Natural killer cell treated with Interleukin-12 subunit alpha and Interleukin-12 subunit beta and Interleukin-15 and Interleukin-18, amount 100 ng/mL, for 72 hours (primary cell): ENCODE measurements at places on chromosomes 13 and 19.

- H3K27me3 ChIP-seq, result no peaks in the 10 kb centered on the region
- H3K4me1 ChIP-seq, result peaks cover 8% of the 10 kb centered on the region
- H3K4me3 ChIP-seq, result no peak overlapping the region
- no peak for DNase-seq
- H3K27ac ChIP-seq, result no peak overlapping the region
Observed at GRCh38 chr19:4597975-4598671, 38.6 kb upstream of the SEMA6B start.

DNA sequence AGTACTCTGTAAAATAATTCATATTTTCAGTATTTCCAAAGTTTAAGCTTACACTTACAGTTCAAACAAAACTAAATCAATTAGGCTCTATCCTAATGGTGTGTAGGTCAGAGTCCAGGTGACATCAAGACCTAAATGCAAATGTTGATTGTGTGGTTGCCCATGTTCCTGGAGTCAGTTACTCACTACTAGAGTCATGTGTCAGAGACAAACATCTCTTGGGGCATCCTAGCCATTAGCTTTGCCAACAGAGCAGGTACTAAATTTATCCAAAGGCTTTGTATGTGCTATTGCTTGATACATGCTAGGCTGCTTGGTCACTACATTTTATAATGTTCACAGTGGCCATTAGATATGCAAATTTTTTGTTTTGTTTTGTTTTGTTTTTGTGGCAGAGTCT, 11.7 kb downstream of the SPRY2 start:
- no peak overlapping the region for H3K4me3 ChIP-seq
- H3K27ac ChIP-seq, result no peak overlapping the region
- H3K27me3 ChIP-seq, result no peaks in the 10 kb centered on the region

DNA sequence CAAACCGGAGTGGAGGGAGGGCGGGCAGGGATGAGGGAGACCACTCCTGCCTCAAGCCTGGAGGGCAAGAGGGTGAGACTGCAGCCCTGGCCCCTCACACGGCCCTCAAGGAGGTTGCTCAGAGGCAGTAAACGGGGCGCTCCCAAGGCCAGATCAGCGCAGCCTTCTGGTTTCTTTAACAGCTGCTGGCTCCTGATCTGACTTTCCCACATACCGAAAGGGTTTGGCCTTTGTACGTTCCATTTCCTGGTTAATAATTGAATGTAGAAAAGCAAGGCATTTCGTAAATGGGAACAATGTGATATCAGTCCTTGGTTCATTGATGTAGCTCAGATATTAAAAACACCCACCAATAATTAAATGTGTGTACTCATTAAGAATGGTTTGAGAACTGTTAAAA, 71.5 kb downstream of the GGACT start:
- no peaks in the 10 kb centered on the region for H3K36me3 ChIP-seq
- peak overlapping the region; percentile 56 for H3K4me3 ChIP-seq
- H3K27me3 ChIP-seq, result no peaks in the 10 kb centered on the region
- H3K4me1 ChIP-seq, result peaks cover 31% of the 10 kb centered on the region
- no peak for DNase-seq

GRCh38 chr19:50796634-50797428, 6.6 kb downstream of the ACP4 start:
- H3K4me3 ChIP-seq, result no peak overlapping the region
- no peaks in the 10 kb centered on the region for H3K27me3 ChIP-seq
- no peak overlapping the region for H3K27ac ChIP-seq
- peaks cover 6% of the 10 kb centered on the region for H3K4me1 ChIP-seq
- H3K36me3 ChIP-seq, result peaks cover 7% of the 10 kb centered on the region
- DNase-seq, result no peak

- DNase-seq, result no peak
- H3K36me3 ChIP-seq, result no peaks in the 10 kb centered on the region
- H3K4me3 ChIP-seq, result no peak overlapping the region
- H3K27ac ChIP-seq, result no peak overlapping the region
- no peaks in the 10 kb centered on the region for H3K27me3 ChIP-seq
Observed at GRCh38 chr13:111217641-111218040, 102.5 kb downstream of the ARHGEF7 start.

DNA sequence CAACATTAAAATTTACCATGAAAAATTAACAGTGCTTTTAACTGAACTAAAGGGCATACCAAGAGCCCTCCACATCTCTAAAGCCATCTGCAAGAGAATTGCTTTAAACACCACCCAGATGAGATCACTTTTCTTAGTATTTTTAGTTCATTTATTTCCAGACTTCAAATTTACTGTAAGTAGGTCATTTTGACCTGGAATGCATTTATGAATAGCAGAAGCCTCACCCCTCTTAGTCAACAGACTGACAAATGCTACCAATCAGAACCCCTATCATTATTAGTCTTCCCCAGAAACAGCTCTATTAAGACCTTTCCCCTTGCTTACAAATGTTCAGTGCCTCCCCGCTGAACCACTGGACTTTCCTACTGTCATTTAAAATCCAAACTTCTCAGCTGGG, 27.3 kb downstream of the RUBCNL start:
- H3K36me3 ChIP-seq, result peaks cover 17% of the 10 kb centered on the region
- peak overlapping the region; percentile 69 for H3K27ac ChIP-seq
- H3K4me1 ChIP-seq, result peaks cover 23% of the 10 kb centered on the region
- peak overlapping the region; percentile 63 for H3K4me3 ChIP-seq
